ENCODE measurements at places on chromosomes 2 and 18. TPM values are rescaled to one million over a fixed set of nuclear protein-coding genes. Genes with fewer than 3 reads are reported as not detected.

DNA sequence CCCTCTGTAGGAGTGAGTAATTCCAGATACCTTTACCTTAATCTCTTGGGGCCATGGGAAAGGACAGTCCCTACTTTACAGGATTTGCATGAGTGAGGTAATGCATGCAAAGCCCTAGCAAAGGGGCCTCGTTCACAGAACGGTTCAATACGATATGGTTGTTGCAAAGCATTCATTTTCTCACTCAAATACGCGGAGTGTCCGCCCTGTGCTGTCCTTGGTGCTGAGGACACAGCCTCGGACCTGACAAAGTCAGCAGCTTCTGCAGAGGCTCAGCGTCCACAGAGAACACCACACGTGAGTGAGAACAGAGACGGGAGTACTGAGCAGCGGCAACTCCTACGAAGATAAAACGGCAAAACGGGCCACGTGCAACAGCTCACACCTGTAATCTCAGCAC is 125.7 kb downstream of the EIPR1 start:
- no peak for DNase-seq

DNA sequence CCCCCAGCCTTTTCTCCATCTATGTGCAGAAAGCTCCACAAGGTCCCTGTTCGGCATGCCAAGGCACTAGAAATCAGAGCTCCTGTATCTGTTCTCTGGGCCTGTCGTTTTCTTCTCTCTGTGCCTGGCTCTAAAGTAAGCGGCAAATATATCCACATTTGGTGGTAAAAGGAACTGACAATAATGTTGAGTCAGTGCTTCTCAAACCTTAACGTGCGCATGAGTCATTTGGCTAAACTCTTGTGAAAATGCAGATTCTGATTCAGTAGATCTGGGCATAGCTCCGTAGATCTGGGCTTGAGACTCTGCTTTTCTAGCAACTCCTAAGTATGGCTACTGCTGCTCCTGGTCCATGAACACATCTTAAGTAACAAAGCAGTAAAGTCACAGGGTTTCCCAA is 16.5 kb upstream of the ACSL3 start:
- no peak for DNase-seq

KLHL30 gene
- polyA plus RNA-seq = 25.9 TPM

GRCh38 chr2:118048401-118048800 is 34.5 kb upstream of the CCDC93 start:
- no peak for DNase-seq

- no peak for DNase-seq
Observed at GRCh38 chr2:23410596-23410995, 25.6 kb downstream of the KLHL29 start.

DNA sequence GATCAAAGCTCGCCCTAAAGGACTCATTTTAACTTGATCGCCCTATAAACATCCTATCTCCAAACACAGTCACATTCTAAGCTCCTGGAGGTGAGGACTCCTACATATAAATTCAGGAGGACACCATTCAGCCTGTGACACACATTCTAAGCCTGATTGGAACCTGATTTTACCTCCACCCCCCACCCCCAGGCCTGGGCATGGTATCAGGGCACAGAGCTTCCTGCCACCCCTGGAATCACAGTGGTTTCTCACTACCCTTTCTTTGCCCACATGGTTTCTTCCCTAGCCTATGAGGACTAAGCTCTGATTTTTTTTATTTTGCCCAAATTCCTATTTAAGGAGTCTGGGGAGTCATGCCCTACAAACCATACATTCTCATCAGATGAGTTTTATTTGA is 428.1 kb upstream of the ID2 start:
- DNase-seq = no peak

- DNase-seq = no peak
Observed at GRCh38 chr18:42958353-42958752, 157.1 kb downstream of the RIT2 start.

DNA sequence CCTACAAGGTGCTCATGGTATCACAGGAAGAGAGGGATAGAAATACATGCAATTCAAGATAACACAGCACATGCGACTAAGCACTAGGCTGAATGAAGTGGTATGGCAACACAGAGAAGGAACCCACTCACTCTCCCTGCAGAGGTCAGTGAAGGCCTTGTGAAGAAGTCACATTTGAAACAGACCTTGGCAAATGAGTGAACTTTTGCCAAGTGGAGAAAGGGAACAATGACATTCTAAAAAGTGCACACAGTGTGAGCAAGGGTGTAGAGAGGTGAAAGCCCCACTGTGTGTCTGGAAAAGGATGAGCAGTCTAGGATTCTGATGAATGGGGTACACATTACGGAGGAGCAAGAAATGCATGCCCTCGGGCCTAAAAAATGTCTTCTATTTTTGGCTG is 23.3 kb downstream of the KLF7 start:
- DNase-seq = no peak

GRCh38 chr2:50448556-50448955 is 583.4 kb downstream of the NRXN1 start:
- no peak for DNase-seq
